ENCODE measurements at places on chromosomes 13 and 19.

DNA sequence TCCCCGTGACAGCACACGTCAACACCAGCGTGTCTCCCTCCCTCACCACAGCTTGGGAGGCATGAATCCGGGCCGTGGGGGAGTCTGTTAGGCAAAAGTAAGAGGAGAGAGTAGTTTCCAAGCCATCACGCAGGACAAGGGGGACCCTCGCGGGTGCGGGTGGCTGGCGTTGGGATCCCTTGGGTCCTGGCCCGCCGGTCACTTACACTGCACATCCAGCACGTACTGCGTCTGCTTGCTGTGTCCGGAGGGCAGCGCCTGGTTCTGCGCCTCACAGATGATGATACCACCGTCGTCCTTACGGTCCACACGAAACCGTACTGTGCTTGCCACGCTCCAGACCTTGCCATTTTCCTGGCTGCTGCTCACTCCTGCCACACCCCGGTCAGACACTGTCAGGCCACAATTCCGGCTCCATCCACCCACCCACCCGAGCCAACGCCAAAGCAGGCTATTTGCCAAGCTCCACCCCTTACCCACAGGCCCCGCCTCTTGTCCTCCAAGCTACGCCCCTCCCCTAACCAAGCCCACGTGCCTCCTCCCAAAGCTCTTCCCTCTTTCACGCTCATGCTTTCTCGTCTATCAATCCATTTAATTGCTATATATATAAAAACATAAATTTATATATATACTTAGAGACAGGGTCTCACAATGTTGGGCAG, 6.6 kb upstream of the ZNF428 start:
- no peak for DNase-seq

- DNase-seq, result no peak
These were observed 321.7 kb downstream of the DCT start for GRCh38 chr13:94157705-94158218.

DNA sequence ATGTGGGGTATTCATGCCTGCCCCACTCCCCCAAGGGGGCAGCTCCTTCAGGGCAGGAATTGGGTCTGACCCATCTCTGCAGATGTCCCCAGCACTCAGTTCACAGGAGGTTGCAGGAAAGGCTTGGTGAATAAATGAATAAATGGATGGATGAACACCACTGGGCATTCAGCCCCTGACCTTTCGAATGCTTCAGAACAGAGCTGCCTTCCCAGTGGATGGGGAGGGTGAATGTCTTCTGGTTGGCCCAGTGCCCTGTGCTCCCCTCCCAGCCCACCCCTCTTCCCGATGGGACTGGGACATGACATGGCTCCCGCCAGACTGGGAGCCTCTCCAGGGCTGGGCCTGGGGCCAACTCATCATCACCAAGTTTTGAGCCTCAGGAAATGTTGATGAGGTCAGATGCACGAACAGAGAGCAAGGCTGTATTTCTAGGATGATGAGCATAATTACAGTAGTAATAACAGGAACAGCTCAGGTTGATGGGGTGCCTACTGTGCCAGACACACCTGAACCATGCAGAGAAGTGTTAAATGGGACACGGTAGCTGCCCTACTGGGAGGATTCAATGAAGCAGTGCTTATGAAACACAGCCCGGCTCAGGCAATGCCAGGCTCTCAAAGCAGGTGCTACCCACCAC, 25.7 kb downstream of the VRK3 start:
- no peak for DNase-seq

- no peak for DNase-seq
These were observed 1393.3 kb upstream of the ATXN8OS start for GRCh38 chr13:68714292-68714691.

Measured in cortex of kidney (tissue), 1 donor.